IMR-90 (cell line): ENCODE measurements at places on chromosomes 3 and 15. TPM values are rescaled to one million over a fixed set of nuclear protein-coding genes. Genes with fewer than 3 reads are reported as not detected.
A peak's percentile ranks its signal among the peaks of the same experiment; 100 is the strongest.

The KNG1 gene
- not detected in 2 replicates for polyA plus RNA-seq

The CKMT1B gene
- 0.07 TPM in 1 of 2 replicates, not detected in the other for polyA plus RNA-seq

The CAPN3 gene
- 1.0 and 1.1 TPM in 2 replicates for polyA plus RNA-seq

The ETFA gene
- polyA plus RNA-seq, result 115 and 116 TPM in 2 replicates

The OCA2 gene
- polyA plus RNA-seq, result 0.03 TPM in 1 of 2 replicates, not detected in the other

GRCh38 chr3:106293161-106293560 is 424.3 kb upstream of the CBLB start:
- no peak for DNase-seq

DNA sequence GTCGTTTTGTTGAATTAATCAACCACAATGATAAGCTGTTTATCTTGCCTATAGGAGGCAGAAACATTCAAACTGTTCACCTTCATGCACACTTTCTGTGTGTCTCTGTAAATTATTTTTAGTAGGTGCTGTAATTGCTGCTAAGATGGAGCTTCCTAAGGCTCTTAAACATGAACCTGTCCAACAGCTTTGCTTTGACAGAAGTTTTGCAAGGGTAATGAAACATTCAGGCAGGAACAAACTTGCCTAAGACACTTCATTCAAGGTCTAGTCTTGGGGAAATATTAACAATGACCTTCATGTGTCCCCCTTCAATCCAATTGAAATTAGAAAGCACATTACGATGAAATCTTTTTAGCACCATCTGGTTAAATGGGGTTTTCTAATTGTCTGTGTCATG is 156.1 kb downstream of the DIPK2A start:
- no peak for DNase-seq

- DNase-seq, result peak; percentile 48
These were observed 50.3 kb downstream of the FBLN2 start for GRCh38 chr3:13598926-13599886.

DNA sequence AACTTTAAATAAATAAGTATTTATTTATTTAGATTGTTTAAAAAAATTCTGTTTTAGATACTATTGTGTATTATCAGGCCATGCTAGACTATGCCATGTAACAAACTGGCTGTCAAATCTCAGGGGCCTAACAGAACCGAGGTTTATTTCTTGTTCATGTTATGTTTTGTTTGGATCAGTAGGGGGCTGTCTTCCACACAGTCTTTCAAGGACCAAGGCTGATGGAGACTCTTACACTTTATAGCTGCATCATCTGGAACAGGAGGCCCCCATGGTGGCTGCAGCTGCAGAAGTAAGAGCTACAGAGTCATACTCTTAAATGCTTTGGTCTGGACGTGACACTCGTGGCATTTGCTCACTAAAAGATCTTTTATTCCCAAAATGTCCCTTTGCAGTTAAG is 33.0 kb upstream of the ARL14 start:
- DNase-seq, result peak; percentile 17

DNA sequence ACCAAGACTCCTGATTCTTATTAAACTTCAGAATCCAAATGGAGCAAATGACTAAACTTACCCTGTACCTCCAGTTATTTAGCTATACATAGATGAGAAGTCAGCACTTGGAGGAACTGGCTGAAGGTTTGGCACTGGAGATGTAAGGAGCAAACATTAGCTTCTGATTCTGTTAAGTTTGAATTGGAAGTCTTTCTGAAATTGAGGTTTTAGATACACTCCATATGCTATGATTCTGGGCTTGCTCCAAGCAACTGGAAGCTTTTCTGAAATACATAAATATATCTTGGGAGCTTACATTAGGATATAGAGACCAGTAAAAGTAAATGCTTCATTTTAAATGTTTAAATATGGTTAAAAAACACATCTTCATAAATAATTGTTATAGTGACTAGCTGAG is 333.7 kb downstream of the EPHA3 start:
- no peak for DNase-seq
